ENCODE measurements at places on chromosomes 13 and 19.

GRCh38 chr13:33069365-33069764 is 53.1 kb downstream of the KL start:
- DNase-seq: no peak

DNA sequence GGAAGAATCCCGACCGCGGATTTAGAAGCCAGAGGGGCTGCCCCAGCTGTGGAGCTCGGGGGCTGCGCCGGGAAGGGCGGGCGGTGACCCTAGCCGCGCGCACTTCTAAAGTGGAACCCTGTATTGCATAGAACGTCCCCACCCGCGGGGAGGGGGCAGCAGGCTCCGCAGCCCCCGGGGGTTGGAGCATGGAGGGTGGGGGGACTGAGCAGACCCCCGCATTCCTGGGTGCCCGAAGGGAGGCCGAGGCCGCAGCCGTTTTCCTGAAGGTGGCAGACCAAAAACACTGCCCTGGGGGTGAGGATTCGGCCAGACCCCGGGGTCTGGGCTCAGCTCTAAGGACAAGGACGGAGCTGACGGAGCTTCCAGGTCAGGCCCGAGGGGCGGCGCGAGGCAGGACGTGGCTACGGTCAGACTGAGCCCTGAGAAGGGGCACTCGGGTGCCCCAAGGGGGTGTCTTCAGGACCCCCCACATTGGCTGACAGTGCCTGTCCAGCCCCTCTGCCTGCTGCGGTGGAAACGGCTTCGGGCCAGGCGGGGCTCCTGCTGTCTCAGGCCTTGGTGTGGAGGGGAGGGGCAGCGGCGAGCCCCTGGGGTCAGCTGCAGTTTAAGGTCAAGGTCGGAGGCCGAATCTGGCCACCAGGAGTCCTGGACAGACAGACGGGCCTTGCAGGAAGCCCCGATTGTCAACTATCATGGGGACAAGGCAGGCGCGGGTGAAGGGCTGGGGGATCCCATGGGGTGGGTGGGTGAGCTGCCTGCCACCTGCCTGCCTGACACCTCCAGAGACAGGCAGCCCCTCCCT is 12.6 kb downstream of the MKNK2 start:
- no peak for DNase-seq

GRCh38 chr13:78102121-78102677 is 183.6 kb upstream of the EDNRB start:
- no peak for DNase-seq

- DNase-seq: no peak
Observed at GRCh38 chr13:37187621-37188020, 82.2 kb upstream of the CSNK1A1L start.

- DNase-seq: no peak
Observed at GRCh38 chr13:104586051-104586746, 1520.0 kb upstream of the SLC10A2 start.

DNA sequence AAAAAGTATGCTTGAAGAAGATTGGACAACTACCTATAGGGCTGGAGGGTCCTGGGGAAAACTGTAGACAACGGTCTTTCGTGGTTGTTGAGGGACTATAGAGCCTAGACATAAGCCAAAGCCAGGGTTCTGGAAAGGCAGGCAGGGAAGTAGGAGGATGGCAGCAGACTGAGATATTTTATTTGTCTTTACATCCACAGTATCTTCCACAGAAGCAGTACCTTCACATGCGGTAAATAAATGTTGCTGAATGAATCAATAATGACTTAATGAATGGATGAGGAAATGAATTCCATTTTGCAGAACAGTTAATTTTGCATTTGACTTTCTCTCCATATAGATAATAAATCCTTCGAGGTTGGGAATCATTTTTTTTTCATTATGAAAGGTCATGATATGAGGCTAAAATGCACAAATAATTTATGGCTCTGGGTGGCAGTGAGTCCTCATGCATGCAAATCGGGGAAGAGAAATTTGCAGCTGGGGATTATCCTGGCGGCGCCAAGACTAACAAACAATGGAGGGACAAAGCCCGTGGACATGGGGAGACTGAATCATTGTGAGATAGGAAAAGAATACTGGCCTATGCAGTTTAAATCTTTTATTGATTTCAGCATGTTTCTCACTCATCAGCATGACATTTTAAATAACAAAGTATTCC is 102.0 kb downstream of the ERCC5 start:
- DNase-seq: no peak

DNA sequence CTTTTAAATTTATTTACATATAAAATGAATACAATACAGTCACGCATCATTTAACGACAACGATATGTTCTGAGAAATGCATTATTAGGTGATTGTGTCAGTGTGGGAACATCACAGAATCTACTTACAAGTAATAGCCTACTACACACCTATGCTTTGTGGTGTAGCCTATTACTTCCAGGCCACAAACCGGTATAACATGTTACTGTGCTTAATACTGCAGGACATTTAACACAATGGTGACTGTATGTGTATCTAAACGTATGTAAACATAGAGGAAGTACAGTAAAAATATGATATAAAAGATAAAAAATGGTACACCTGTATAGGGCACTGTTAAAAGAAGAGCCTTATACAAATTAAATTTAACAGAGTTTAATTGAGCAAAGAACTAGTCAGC is 62.4 kb upstream of the KLHL1 start:
- DNase-seq: no peak

DNA sequence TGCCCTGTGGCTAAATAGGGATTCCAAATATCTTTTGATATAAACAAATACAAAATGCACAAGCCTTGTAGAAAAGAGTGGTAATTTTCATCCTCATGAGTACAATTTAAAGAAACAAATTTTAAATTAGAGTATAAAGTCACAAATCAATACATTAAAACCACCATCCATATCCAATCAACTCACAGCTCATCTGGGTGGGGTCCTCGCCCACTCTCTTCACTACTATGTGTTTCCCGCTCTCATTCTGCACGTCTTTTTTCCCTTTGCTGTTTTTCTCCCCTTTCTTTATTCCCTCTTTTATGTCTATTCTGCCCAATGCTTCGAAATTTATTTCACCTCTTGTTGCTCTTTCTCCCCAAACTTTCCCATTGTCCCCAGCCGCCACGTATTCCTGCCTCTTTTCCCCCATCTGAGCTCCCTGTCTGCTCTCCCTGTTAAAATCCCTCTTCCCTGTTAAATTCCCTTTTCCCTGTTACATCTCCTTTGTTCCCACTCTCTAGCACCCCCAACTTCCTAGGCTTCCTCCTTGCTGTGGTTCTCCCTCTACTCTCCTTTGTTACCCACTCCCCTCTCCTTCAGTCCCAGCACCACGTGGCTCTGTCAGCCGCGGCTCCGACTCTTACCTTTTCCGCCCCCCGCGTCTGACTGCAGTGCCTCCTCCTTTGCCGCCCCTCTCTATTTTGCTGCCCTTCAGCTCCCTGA is 1.3 kb downstream of the ZNF616 start:
- no peak for DNase-seq

DNA sequence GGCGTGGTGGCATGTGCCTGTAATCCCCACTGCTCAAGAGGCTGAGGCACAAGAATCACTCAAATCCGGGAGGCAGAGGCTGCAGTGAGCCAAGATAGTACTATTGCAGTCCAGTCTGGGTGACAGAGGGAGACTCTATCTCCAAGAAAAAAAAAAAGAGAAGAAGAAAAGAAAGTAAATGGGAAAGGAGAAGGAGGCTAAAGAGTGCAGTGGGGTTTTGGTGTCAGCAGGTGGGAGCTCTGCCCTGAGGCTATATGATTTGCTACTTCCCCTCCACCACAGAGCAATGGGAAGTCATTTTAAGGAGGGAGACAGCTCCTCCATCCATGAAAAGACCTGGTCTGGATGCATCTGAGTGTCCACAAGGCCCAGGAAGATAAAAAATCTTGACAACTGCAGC is 23.1 kb downstream of the UNC13A start:
- DNase-seq: no peak

DNA sequence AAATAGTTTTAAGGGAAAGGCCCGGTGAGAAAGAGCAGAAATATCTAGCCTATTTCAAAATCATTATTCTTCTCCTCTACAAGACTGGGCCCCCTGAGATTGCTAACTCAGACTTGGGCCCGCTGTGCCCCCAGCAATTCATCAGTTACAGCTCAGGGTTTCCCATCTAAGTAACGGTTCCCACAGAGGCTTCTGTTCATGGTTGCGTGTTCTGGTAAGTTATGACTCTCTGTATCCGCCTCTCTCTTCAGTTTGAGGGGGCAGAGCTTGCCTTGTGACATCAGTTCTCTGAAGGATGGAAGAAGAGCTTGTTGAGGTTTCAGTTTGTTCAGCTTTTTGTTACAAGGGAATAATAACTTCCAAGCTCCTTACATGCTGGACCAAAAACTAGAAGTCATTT is 11.6 kb downstream of the ZNF57 start:
- no peak for DNase-seq

DNA sequence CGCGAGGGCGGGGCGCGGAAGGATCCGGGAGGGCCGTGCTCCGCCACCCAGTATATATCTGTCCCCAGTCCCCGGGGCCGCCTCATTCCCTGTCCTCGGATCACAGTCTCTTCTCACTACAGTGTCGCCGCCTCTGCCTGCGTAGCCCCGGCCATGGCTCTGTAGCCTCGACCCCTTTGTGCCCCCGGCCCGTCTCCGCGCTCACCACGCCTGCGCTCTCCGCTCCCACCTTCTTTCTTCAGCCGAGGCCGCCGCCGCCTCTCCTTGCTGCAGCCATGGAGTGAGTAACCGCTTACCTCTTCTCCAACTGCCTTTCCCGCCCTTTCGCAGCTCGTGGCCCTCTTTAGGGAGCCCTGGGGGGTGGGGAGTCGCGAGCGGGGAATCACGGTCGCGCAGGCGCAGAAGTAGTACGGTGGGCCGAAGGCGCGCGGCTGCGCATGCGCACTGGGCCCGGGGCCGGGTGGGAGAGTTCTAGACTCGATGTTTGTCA is at the start of the genes ATF5 and NUP62:
ATF5 (plus strand) TSS at position 85 of the 490 bp plus-strand sequence. CDS start 1,646 bp downstream, outside the sequence.
NUP62 (minus strand) TSS at position 384 of the 490 bp plus-strand sequence. CDS start 19,697 bp downstream, outside the sequence.
- DNase-seq: peak; percentile 92
